Activated CD4-positive, alpha-beta memory T cell treated with anti-CD3 and anti-CD28 coated beads, Interleukin-2, amount 10 ng/mL, durations not matched to agents 7 days and 5 days (primary cell): ENCODE measurements at places on chromosomes 1 and 21. TPM values are rescaled to one million over a fixed set of nuclear protein-coding genes. Genes with fewer than 3 reads are reported as not detected.

The APOBEC4 gene
- not detected for total RNA-seq

The GNG12 gene
- total RNA-seq = 0.05 TPM

The KIF26B gene
- not detected for total RNA-seq

The EXO1 gene
- total RNA-seq = 30.1 TPM

The CCDC17 gene
- total RNA-seq = 2.6 TPM

The FNBP1L gene
- total RNA-seq = 0.30 TPM

The IL20 gene
- not detected for total RNA-seq

The KIF14 gene
- 28.3 TPM for total RNA-seq

The DAP3 gene
- 123 TPM for total RNA-seq

GRCh38 chr1:235401251-235401650 lies 34.0 kb downstream of the TBCE start:
- DNase-seq = no peak

GRCh38 chr1:200890818-200891773 lies 3.6 kb upstream of the INAVA start:
- no peak for DNase-seq

DNA sequence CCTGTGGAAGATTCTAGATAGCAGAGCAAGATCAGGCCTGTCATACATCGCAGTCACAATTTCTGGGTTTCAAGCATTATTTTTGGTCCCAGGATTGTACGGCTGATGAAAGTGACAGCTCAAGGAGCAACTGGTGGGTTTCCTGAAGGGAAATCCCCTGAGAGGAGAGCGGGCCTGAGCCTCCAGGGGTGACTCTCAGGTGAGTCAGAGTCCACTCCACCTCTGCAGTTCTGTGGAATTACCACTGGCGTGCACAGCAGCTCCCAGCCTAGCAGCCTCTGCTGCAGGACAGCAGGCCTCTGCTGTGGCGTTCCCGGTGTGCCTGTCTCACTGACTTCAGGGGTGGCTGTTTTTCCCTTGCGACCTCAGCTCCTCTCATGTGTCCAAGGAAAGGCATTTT lies 24.4 kb downstream of the SLC66A1 start:
- DNase-seq = no peak

- DNase-seq = no peak
These were observed 14.8 kb upstream of the S100A7 start for GRCh38 chr1:153475282-153475681.

GRCh38 chr1:65045022-65045817 lies 78.9 kb upstream of the JAK1 start:
- no peak for DNase-seq

- no peak for DNase-seq
These were observed 837.6 kb upstream of the ADAMTS5 start for GRCh38 chr21:27804515-27804914.

- DNase-seq = no peak
These were observed 15.1 kb upstream of the RBM8A start for GRCh38 chr1:145942405-145942804.

DNA sequence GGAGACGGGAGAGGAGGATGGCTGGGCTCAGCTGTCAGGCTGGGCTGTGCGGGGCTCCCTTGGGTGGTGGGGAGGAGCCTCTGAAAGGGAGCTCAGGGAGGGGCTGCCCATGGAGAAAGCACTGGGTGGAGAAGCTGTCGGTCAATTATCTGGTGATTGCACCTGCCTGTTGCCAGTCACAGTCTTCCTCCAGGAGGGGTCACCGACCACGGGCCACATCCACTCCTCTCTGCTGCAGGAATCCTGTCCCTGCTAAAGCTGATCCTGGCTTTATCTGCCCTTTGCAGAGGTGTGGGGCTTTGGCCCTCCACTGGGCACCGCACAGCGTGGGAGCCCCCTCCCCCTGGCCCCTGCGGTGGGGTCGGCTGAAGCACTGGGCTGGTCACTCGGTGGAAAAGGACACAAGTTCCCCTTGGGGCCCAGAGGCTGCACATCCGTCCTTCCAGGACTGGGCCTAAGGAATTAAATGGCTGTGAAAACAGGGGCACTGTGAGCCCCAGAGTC lies 21.8 kb upstream of the COL18A1 start:
- no peak for DNase-seq

DNA sequence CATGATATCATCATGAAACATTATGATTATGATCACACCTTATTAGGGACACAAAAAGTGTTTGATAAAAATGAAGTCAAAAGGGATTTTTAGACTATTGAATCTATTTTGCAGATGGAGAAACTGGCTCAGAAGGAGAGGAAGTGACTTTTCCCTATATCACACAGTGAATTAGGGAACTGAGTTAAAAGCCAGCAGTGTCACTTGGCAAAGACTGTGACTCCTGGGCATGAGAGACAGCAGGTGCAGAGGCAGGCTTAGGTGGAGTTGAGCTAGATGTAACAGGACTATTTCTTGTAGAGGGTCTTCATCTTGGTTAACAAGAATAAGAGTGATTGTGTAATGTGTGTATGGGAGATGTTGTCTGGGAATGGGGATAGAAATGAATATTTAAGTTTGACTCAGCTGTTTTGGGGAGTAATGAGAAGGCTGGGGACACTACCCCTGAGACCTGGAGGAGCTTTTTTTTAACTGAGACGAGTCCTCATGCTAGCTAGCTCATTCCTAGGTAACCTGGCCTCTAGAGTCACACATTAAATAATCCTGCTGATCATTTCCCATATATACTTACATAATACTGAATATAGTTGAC lies 1.0 kb upstream of the CD84 start:
- no peak for DNase-seq

DNA sequence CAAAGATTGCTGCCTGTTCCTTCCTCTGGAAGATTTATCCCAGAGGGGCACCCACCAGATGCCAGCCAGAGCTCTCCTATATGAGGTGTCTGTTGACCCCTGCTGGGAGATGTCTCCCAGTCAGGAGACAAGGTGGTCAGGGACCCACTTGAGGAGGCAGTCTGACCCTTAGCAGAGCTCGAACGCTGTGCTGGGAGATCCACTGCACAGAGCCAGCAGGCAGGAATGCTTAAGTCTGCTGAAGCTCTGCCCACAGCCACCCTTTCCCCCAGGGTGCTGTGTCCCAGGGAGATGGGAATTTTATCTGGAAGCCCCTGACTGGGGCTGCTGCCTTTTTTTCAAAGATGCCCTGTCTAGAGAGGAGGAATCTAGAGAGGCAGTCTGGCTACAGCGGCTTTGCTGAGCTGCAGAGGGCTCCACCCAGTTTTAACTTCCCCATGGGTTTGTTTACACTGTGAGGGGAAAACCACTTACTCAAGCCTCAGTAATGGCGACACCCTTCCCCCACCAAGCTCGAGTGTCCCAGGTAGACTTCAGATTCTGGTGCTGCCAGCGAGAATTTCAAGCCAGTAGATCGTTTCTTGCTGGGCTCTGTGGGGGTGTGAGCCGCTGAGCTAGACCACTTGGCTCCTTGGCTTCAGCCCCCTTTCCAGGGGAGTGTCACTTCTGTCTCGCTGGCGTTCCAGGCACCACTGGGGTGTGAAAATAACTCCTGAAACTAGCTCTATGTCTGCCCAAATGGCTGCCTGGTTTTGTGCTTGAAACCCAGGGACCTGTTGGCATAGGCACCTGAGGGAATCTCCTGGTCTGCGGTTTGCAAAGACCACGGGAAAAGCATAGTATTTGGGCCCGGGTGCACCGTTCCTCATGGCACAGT lies 51.1 kb upstream of the PDC start:
- DNase-seq = no peak

GRCh38 chr1:68103884-68104554 lies 53.6 kb upstream of the DIRAS3 start:
- no peak for DNase-seq

- no peak for DNase-seq
These were observed 708 bp downstream of the CDA start for GRCh38 chr1:20589331-20590278.
